ENCODE measurements at places on chromosomes 1 and 21.

DNA sequence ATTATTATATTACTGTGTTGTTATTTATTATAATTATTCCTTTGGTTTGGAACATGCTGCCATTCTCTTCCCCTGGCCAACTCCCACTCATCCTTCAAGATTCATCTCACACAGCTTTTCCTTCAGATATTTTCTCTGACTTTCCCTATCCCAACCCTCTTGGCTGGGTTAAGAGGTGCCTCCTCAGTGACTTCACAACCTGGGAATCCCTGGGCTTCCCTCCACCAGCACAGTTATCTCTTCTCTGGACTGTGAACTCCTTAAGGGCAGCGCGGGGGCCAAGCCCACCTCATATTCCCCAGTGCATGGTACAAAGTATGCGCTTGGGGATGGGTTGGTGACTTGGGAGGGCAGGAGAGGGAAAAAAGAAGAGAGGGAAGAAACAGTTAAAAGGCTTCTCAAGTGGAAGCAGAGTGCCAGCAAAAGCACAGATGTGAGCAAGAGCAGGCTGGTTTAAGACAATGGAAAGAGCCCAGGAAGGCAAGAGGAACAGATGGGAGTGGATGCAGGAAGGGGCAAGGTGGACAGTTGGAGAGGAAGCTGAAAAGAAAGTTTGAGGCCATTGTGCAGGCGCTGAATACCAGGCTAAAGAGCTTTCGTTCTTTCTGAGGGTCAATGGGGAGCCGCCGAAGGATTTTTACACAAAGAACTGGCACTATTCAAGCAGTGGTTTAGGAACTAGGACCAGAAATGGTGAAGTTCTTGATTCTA is 132.3 kb downstream of the BEND5 start:
- DNase-seq, result no peak

DNA sequence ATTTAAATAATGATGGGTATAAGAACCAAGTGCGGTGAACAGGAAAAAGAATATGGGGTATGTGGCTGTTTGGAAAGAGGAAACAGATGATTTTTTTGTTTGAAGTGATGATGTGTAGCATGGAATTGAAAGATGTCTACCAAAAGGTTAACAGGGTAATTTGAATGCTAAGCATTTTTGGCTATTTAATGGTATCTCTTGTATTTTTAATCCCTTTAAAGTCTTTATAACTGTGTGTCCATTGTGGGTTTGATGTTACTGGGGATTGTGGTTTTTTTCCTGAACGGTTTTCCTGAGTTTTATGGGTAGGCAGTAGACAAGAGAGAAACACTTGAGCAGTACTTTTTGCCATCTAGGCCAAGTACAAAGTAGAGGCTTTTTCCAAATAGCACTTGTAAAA is 63.2 kb downstream of the PRDM2 start:
- no peak for DNase-seq

DNA sequence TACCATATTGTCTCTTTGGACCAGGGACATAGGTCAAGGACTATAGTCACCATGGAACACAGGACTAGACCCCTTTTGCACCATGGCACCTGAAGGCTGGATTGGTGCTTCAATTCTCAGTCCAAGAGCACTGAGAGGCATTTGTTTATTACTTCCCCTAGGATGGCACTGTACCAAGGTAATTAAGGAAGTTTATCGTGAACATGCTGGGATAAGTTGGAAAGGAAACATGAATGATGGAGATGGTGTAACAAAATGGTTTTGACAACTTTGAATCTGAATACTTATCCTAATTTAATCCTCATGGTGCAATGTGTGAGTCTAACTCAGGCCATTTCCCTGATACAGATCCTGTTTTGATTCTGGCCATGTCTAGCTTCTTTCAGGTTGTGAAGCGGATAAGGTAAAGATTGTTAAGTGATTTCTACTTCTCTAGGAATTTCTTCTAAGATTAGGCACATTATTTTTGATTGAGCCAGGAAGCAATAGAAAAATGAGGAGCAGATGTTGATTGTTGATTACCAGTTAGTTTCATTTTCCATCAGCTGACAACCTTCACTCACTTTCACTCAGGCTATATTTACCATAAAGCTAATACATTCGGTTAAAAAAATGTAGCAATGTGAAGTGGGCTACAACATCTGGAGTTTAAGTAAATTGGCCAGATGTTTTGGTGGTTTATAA is 37.3 kb upstream of the SIPA1L2 start:
- DNase-seq, result no peak

GRCh38 chr1:209875515-209875914 is 47.7 kb downstream of the UTP25 start:
- DNase-seq, result no peak

DNA sequence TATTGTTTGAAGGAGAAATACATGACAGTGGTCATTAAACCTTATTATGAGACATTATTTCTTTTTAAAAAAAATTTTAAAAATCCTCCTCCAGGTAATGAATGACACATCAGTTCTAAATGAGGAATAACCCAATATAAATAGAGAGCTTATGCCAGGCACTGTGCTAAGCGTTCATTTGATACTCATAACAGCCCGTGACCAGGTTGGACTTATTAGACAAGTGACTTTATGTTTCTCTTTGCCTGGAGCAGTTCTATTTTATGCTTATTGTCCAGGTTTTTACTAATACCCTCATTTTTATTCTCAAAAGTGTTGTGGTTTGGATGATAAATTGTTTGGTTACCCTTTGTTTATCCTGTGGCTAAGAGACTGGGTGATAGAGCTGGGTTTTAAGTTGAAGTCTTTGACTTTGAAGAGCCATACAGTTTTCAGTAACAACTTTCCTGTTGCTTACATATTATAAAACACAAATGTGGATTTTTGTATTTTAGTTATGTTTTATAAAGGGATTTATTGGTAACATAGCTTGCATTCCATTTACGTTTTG is 84.2 kb downstream of the RABGAP1L start:
- DNase-seq, result no peak

DNA sequence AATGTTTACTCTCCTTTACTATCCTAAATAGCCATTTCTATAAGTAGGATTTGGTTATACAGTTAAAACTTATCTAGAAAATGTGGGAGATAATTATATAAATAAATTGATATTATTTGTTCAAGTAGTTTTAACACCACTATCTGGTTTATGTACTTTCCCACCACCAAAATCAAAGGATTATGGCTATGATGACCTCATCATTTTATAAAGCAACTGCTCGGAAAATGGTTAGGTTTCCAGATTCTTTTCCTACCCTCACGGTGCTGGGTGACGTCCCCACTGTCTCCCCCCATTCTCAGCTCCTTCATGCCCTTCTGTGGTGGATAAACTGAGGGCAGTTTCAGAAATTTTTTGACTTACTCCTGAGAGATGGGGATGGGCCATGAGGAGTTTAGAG is 1011.8 kb upstream of the ADGRL4 start:
- DNase-seq, result no peak

DNA sequence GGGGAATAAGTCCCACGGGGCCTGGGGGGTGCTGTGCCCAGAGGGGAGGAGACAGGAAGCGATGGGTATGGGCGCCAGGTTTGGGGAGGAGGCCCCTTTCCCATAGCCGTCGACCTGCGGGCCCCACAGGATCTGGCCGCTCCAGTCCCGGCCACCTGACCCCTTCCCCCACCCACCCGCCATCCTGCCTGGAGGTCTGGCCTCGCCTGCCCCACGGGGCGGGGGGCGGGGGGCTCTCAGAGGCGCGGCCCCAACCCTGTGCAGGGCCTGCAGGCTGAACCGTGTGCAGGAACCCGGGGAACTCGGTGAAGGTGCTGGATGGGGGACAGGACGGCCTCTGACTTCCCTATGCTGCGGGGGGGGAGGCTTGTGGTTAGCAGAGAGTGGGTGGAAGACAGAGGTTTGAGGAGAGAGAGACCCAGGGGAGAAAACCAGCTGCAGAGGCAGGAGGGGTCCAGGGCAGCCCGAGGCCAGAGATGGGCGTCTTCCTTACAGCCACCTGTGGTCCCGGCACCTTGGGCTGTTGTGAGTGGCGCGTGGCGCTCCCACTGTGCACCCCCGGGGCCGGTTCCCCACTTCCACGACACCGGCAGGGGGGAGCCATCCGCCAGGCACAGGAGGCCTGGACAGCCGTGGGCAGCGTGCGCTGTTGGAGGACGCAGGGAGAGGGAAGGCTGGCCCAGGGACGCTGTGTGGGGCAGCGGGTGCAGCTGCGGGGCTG is 2.5 kb upstream of the TNFRSF18 start:
- DNase-seq, result peak; percentile 88

- peak; percentile 92 for DNase-seq
Measured at GRCh38 chr1:212671342-212672031, 28.2 kb downstream of the BATF3 start.

- peak; percentile 43 for DNase-seq
Measured at GRCh38 chr1:9510130-9510529, 29.1 kb upstream of the SLC25A33 start.

- DNase-seq, result no peak
Measured at GRCh38 chr21:35579520-35580293, 480.6 kb downstream of the SETD4 start.

- DNase-seq, result peak; percentile 83
Measured at GRCh38 chr21:35400233-35400939, 351.3 kb upstream of the RUNX1 start.

DNA sequence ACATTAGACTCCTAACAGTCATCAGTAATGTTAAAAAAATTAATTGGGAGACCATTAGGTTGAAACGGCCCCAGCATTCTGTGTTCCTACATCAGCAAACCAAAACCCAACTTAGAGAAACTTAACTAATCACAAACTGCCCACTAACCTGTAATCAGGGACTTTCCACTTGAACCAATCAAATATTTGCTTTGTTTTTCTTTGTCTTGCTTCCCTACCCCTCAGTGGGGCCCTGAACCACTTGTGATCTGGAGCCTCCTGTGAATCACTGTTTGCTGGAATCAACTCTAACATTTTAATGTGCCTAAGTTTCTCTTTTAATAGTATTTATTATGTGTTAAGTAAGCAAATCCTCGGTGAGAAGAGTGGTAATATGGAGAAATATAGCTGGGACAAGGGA is 64.0 kb downstream of the ABCA4 start:
- no peak for DNase-seq

- DNase-seq, result no peak
Measured at GRCh38 chr1:151026460-151026859, 9.9 kb upstream of the BNIPL start.

DNA sequence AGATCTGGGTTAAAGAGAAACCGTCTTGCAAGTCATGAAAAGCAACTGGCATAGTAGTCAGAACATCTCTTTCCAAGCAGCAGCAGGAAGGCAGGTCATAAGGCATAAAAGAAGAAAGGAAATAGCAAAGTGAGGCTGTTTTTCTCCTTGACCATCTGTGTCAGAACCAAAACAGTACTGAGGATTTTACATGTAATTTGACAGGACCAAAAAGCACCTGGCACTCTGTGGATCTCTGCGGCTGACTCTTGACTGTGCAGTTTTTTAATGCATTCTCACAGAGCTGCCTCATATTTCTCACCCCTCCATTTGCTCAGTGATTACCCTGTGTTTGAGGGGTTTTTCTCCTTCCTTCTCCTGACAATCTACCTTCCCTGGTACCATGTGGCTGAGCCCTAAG is 17.7 kb downstream of the TBX15 start:
- no peak for DNase-seq

Data from KBM-7 (cell line).